ENCODE measurements at places on chromosomes 12 and 14.

GRCh38 chr14:70887207-70887681 is 20.0 kb upstream of the PCNX1 start:
- DNase-seq, result no peak

DNA sequence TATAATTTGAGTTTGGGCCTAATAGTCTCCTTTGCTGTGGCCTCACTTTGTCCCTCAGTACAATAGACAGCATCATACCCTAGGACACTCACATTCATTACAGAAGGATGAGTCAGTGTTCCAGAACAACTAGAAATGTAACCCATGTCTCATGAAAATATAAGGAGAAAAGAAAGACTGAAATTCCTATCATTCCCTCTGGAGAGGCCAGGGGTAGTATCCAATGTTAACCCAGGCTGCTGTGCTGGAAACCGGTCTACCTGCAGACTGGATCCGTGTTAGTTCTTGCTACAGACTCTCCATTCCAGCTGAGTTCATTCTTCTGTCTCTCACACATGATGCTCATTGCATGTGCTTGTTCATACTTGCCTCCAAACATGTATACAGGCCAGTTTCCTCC is 75.8 kb upstream of the HOXC13 start:
- no peak for DNase-seq

- no peak for DNase-seq
These were observed 24.5 kb downstream of the MMP17 start for GRCh38 chr12:131852551-131853299.

DNA sequence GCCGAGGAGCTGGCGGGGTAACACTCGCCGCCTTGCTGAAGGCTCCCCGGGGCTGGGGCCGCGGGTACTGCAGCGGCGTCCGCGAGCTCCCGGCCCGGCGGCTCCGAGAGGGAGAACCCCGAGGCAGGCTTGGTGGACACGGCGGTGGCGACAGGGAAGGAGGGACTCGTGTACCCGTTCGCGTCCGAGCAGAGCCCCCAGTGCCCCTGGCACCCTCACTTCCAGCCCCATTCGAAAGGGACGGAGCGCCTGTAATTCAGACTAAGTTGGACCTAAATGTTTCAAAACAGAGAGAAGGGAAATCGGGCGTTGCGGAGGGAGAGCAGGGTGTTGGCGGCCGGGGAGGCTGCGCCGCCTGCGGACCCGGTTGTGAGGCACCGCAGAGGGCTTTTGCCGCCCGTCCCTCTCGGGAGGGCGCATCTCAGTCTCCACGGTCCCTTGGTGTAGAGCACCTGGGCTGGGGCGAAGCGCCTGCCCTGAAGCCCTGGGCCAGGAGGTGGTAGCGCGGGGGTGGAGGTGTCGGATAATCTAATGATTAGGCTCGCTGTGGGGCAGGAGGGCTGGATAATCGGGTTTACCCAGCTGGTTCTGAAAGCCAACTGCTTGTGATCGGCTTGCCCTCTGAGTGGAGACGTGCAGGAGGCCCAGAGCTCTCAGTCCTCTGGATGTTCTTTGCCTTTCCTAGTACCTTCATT is 771 bp downstream of the DAAM1 start:
- DNase-seq, result no peak

GRCh38 chr12:110180591-110181005 is 56.4 kb downstream of the IFT81 start:
- DNase-seq, result no peak

GRCh38 chr12:102917026-102917787 is at the start of gene PAH:
PAH (minus strand) TSS chr12:102917244; CDS start chr12:102917130, 114 bp downstream.
- DNase-seq, result no peak

GRCh38 chr12:114668886-114669288 is 15.1 kb downstream of the TBX3 start:
- no peak for DNase-seq

- no peak for DNase-seq
These were observed 10.0 kb downstream of the SBNO1 start for GRCh38 chr12:123354600-123354999.

DNA sequence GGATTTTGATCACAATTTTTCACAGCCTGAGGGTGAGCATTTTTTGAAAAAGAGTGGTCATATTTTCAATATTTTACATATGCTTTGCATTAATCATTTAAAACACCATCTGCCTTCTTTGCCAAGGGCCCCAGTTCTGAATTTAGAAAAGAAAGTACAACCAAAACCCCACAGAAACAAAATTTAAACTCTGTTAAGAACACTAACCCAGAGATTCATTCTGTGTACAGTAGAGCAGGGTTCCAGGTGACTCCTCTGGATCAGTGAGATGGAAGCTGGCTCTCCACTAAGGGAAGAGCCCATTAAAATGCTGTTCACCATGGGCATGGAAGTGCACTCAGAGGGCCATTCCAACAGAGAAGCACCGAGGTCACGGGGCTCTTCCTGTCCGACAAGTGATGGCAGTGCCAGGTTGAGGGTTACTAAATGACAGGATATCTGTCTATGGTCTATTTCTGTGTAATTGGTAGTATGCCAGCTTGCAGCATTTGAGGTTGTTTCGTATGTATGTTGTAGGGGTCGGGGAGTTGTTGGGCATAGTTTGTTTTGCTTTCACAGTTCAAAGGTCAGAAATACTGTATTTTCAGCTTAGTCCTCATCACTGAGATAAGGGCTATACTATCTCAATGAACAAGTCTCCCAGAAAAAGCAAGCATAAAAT is 95.9 kb downstream of the SLC35F4 start:
- DNase-seq, result no peak

- no peak for DNase-seq
These were observed 34.6 kb upstream of the EVL start for GRCh38 chr14:100030452-100031153.

DNA sequence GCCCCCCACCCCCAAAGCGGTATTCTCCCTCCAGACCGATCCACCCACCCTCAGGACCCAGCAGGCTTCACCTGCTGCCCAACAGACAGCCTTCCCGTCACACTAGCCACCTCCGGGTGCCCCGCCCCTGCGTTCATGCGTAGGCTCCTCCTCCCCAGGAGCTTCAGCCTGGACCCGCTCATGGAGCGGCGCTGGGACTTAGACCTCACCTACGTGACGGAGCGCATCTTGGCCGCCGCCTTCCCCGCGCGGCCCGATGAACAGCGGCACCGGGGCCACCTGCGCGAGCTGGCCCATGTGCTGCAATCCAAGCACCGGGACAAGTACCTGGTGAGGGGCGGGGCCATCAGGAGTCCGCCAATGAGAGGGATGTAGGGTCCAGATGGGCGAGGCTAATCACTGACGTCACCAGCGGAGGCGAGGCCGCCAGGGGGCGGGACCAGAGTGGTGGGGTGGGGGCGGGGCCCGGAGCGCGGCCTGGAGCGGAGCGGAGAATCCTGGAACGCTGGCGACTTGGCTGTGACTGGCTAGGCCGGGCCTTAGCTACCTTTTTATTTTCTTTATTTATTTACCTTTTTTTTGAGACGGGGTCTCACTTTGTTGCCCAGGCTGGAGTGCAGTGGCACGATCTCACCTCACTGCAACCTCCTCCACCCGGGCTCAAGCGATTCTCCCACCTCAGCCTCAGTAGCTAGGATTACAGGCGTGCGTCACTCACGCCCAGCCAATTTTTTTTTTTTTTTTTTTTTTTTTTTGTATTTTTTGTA is 4.4 kb downstream of the TNS2 start:
- DNase-seq, result peak; percentile 94

- no peak for DNase-seq
These were observed 96.7 kb upstream of the HSPB8 start for GRCh38 chr12:119082016-119082415.

- DNase-seq, result no peak
These were observed 277.9 kb downstream of the IPO8 start for GRCh38 chr12:30417697-30418231.

DNA sequence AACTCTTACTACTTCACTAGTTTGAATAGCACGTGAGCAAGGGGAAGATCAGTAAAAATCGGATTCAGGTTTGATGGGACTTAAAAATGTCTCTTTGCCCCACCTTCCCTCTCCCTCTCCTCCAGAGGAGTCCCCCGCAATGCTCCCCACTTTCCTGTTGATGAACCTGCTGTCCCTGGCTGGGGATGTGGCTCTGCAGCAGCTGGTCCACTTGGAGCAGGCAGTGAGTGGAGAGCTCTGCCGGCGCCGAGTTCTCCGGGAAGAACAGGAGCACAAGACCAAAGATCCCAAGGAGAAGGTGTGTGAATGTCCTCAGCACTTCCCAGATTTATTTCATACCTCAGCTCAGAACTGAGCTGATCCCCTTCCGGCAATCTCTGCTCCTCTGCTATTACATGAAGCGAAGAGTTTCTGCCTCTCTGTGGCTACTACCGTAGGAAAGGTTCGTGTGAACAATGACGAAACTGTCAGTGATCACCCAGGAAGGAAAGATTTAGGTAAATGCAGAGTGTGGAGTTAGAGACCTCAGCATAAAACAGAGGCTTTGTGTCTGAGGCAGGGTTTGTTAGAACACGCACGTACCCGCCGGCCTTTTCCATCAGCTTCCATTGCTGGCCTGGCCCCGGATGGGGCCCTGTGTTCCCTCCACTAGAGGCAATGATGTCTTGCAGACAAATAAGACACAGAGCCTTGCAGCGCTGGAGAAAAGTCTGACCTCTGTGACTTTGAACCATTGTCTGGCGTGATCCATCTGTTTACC is 7.4 kb upstream of the GAPDH start:
- DNase-seq, result no peak

GRCh38 chr12:122474324-122474716 is 26.4 kb downstream of the ZCCHC8 start:
- DNase-seq, result no peak

- DNase-seq, result peak; percentile 75
These were observed 53.7 kb downstream of the SOX5 start for GRCh38 chr12:23895792-23896218.

- no peak for DNase-seq
These were observed 149.7 kb upstream of the ARHGAP5 start for GRCh38 chr14:31927348-31927832.

- no peak for DNase-seq
These were observed 150.2 kb downstream of the DYRK2 start for GRCh38 chr12:67798768-67799167.

- DNase-seq, result no peak
These were observed 188.3 kb upstream of the BCL2L14 start for GRCh38 chr12:11882301-11883019.

Data from NCI-H2081 (cell line).